NCI-H187 treated with DMSO at 0.1 percent for 48 hours (cell line): ENCODE measurements at places on chromosomes 1 and 21.

- DNase-seq = no peak
These were observed 36.3 kb upstream of the SLC6A9 start for GRCh38 chr1:44067266-44068250.

GRCh38 chr1:93414749-93415148 lies 33.2 kb upstream of the FNBP1L start:
- no peak for DNase-seq

DNA sequence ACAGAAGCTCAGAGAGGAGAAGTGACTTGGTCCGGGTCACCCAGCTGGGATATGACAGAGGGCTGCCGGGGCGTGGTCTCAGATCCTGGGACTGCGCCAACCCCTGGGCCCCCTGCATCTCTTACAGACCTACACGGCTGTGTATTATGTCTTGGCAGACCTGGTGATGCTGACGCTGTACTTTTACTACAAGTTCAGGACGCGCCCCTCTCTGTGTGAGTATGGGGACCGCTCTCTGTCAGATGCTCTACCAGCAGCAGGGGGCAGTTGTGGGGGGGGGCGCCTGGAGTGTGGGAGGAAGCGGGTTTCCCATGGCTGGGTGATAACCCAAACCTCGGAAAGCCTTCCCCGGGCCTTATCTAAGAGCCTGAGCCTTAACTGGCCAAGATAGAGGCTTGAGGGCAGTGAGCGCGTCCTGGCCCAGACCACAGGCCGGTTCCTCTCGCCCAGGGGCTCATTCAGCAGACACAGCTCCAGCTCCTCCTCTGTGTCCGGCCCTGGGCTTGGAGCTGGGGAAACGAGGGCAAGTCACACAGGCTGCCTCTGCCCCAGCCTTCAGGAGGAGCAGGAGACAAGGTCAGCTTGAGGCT lies 13.3 kb downstream of the SLC66A1 start:
- DNase-seq = no peak

DNA sequence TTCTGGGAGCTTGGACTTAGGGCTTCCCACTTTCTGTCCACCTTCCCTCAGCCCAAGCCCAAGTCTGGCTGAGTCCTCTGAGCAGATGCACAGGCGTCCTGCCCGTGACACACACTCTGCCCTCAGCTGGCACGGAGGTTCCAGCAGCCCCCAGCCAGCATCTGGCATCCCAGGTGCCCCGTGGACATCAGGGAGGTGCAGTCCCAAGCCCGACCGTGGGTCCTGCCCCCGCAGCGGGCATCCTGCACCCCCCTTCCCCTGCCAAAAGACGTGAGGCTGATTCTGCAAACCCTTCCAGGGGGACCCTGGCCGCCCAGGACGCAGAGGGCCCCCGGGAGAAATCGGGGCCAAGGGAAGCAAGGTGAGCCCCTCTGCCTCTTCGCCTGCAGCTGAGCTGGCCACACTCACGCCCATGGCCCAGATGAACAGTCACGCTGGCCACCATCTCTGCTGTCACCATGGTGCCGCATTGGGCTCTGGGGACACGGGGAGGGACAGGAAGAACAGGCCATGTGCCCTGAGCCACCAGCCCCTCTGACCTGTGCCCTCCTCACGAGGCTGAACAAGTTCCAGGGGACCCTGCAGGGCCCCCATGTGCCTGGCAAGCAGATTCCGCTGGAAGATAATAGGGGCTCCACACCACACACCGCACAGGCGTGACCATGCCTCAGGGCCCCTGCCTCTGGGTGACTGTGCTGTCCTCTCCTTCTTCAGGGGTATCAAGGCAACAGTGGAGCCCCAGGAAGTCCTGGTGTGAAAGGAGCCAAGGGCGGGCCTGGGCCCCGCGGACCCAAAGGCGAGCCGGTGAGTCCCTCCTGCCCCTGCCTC lies 20.6 kb downstream of the COL6A2 start:
- no peak for DNase-seq

- DNase-seq = no peak
These were observed 32.8 kb upstream of the PWP2 start for GRCh38 chr21:44074315-44074958.

DNA sequence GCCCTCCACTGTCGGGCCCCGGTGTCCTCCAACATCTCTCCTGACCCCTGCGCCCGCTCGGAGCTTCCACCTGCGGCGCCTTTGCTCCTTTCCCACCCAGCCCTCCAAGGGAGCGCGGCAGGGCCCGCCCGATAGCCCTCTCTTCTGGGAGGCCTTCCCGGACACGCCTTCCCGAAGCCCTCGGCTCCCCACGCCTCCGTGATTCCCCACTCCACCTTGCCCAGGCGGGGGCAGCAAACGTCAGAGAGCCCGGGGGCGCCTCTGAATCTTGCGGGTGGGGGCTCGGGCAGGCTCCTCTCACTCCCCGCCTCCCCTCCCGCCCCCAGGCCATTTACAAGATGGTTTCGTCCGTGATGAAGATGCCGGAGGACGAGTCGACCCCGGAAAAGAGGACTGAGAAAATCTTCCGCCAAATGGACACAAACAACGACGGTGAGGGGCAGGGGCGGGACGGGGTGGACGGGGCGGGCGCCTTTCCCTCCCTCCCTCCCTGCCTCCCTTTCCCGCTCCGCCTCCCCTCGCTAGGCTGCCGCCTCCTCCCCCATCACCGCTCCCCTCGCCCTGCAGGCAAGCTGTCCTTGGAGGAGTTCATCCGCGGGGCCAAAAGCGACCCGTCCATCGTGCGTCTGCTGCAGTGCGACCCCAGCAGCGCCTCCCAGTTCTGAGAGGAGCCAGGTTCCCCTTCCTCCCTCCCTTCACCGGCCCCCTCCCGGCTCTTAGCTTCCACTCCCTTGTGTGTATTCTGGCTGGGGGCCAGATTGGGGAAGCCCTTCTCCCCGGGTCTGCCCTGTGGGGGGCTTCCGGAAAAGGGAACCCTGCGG lies 7.1 kb downstream of the HPCA start:
- no peak for DNase-seq

DNA sequence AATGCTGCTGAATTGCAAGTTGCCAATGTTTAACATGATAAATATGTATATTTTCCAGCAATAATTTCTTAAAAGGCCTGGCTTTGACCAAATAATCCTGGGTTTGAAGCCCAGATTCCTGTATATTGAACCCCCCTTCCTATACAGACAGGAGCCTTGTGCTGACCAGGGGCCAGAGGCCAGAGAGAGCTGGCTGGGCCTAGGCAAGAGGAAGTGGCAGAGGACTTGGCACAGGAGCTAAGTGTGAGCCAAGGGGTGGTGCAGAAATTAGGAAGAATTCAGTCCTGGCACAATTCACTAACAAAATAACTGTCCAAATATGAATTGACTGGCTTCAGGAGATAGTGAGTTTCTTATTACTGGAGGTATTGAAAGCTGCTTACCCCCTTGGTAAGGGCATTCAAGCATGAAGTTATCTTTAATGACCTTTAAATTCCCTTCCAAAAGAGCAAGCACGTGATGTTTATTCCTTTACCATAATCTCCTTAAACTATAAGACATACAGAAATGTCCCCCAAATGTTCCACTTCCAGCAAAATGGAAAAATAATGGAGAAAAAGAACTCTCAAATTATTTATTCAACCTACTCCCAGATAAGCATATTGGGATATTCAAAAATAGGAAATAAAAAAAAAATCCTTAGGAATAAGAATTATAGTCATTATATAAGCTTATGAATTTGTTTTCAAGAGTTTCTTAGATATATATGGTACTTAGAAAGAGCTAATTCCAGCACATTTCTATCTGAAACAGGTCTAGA lies 26.6 kb downstream of the NIBAN1 start:
- no peak for DNase-seq

GRCh38 chr1:59096501-59096900 lies 200.4 kb upstream of the FGGY start:
- DNase-seq = no peak

GRCh38 chr1:19222979-19223824 lies 13.1 kb upstream of the UBR4 start:
- no peak for DNase-seq

GRCh38 chr1:29543586-29543985 lies 307.3 kb downstream of the PTPRU start:
- no peak for DNase-seq

DNA sequence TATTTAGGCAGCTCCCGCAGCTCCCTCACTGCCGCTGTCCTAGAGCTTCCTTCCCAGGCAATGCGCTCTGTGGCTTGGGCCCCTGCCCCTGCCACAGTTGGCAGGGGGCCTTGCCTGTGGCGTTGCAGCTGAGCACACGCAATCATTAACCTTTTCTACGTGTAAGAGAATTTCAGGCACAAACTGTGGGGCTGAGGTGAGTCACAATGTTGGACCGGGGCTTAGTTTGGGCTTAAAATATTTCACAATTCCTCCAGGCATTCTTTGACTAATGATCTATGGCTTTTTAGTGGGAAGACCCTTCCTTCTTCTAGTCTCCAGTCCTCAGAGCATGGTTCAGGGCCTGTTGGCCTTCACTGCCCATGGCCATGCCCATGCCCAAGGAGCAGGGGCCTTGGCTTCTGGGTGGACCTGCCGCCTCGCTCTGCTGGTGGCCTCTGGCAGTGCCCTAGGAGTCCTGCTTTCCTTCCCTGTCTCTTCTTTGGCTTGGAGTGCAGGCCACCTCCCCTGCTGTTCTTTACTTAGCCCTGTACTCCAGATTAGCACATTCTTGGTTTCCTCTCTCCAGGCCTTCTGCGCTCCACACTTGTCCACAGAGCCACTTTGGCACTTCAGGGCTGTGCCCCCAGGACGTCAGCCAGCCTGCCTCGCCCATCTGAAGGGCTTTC lies 39.2 kb downstream of the MAPKAPK2 start:
- no peak for DNase-seq

- DNase-seq = no peak
These were observed 49.0 kb downstream of the MRPL37 start for GRCh38 chr1:54248966-54249365.

GRCh38 chr1:168319691-168320090 lies 39.0 kb downstream of the TBX19 start:
- no peak for DNase-seq

DNA sequence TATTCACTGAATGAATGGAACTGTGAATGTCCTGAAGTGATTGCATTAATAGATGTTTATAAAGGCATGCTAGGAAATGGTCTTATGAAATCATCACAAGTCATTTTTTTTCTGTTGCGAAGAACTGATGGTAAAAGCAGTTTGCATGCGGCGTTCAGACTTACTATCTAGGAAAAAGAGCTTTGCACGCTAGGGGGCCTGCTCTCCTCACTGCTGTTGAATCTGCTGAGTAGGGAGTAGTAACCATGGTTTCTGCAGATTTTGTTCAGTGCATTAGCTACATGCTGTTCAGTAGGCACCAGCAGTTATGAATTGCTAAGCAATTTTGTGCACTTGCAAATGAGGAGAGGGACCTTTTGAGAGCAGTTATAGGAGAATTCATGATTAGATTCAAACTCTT lies 57.9 kb downstream of the CENPF start:
- DNase-seq = no peak

GRCh38 chr1:212637902-212638301 lies 29.3 kb downstream of the ATF3 start:
- no peak for DNase-seq

DNA sequence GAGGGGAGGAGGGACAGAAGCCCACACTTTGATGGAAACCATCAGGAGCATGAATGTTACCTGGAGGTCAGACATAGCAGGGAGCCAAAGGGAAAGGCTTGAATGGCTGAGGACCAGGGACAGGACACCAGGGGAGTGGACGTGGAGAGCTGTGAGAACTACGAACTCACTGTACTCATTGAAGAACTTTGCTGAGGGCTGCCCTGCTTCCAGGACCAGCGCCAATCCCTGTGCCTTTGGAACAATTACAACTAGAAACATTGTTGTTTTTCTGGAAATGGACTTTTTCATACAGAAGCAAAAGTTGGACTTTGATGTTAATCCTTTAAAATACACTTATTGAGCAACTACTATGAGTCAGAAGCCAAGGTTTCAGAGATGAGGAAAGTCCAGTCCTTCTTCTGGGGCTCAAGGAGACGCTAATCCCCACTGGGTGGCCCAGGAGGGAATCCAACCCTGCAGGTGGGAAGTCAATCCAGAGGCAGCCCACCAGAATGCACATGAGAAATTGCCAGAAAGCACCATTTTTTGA lies 12.9 kb downstream of the TSPAN2 start:
- no peak for DNase-seq

- DNase-seq = no peak
These were observed 157.7 kb downstream of the TOMM20 start for GRCh38 chr1:234970731-234971476.

GRCh38 chr1:44808063-44808937 lies at the start of gene BTBD19:
Gene BTBD19, plus strand, starts transcription at chr1:44808523. Its CDS starts 298 bp downstream, at chr1:44808821.
- DNase-seq = no peak

DNA sequence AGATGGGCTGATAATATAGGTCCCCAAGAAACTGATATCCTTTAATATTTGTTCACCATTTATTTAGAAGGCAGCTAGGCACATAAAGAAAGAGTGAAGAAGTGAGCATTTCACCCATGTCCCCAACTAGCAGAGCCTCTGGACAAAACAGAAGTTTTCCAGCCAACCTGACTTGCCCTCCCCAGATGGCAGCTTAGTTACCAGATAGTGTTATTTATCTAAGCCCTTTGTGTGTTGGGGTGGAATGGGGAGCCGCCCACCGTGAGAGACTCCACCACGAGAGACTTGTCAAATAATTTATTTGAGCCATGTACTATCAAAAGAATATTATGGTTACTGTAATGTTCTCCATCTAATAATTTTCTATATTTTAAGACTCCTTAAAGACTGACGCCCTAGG lies 54.9 kb upstream of the C1orf198 start:
- no peak for DNase-seq

DNA sequence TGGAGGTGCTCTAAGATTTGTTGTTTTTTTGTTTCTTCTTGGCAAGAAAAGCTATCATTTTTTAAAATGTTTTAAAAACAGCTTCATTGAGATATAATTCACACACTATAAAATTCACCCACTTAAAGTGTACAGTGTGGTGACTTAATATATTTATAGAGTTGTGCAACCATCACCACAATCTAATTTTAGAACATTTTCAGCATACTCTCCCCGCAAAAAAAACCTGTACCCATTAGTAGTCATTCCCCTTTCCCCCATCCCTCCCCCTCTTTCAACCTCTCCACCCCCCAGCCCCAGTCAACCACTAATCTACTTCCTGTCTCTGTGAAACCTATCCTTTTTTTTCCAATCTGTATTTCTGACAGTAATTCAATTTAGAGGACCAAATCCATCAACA lies 30.6 kb downstream of the ZC3H11B start:
- DNase-seq = no peak
